ENCODE measurements at places on chromosomes 11 and 22.

GRCh38 chr22:48736593-48737460, 1090.8 kb downstream of the BRD1 start:
- DNase-seq, result no peak

GRCh38 chr11:123122341-123122740, 60.4 kb upstream of the HSPA8 start:
- DNase-seq, result no peak

DNA sequence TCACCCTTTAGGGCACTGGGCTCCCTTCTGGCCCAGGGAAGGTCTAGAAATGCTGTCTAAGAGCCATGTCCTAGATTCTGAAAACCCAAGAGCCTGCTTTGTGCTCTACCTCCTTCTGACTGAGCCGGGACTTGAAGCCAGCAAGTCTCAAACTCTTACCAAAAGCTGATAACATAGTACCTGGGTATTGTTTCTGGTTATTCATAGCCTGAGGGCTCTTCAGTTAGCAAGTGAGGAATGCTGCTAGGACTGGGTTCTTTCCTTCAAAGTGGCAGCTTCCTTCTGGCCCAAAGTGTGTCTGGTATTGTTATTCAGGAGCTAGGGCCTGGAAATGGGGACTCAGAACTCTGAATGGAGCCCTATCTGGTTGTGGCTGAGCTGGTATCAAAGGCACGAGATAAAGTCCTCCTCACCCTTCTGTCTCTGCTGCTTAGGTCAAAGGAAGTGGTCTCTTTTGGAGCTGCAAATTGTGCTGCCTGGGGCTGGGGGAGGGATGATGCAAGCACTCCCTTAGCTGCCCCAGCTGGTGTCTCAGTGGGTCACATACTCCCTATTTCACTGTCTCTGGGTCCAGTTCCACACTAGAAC, 696.0 kb upstream of the CCDC179 start:
- DNase-seq, result no peak

- no peak for DNase-seq
Observed at GRCh38 chr11:75341612-75342011, 9.8 kb downstream of the ARRB1 start.

- DNase-seq, result no peak
Observed at GRCh38 chr11:97615546-97615945, 1225.7 kb downstream of the JRKL start.

DNA sequence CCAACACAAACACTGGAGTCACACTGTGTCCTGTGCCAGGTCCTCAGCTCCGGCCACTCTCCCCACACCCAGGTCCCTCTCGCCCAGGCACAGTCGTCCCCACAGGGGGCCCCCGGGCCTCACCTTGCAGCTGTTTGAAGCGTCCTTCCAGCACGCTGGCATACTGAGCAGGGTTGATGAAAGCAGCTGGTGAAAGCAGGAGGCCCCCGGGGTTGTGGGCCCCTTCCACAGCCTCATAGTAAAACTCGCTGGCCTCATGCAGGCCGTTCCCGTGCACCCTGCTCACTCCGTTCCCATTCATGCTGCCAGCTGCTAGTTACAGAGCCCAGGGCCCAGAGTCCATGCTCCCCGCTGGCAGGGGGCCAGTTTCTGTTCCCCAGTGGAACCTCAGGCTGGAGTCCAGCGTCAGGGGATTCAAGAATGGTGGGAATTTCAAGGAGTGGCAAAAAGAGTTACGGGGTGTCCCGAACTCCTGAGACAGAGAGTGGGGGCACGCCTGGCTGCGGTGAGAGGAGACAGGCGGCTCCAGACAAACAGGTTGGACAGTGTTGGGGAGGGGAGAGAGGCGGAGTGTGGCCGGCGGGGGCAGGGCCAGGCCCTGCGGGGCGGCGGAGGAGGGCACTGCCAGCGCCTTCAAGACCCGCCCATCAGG, 10.6 kb downstream of the SPTBN2 start:
- DNase-seq, result no peak

DNA sequence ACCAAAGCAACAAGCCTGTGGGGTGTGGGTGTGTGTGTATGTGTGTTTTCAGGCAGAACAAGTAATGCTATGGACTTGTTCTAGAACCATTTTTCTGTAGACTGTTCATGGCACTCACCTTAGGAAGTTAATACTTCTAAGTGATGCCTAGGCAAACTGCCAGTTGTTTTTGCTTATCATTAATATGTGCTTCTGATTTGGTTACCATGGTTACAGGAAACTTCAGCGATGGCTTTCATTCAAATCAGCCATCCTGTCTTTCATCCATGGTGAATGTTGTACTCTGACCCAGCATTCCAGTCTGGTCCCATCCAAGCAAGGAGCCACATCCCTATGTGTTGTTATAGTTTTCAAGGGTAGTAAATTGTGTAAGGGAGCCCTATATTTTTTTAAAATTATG, 49.8 kb upstream of the ARHGAP20 start:
- no peak for DNase-seq

- DNase-seq, result no peak
Observed at GRCh38 chr22:36767035-36767775, 8.7 kb downstream of the IFT27 start.

GRCh38 chr11:123203934-123204333, 8.9 kb upstream of the CLMP start:
- no peak for DNase-seq

DNA sequence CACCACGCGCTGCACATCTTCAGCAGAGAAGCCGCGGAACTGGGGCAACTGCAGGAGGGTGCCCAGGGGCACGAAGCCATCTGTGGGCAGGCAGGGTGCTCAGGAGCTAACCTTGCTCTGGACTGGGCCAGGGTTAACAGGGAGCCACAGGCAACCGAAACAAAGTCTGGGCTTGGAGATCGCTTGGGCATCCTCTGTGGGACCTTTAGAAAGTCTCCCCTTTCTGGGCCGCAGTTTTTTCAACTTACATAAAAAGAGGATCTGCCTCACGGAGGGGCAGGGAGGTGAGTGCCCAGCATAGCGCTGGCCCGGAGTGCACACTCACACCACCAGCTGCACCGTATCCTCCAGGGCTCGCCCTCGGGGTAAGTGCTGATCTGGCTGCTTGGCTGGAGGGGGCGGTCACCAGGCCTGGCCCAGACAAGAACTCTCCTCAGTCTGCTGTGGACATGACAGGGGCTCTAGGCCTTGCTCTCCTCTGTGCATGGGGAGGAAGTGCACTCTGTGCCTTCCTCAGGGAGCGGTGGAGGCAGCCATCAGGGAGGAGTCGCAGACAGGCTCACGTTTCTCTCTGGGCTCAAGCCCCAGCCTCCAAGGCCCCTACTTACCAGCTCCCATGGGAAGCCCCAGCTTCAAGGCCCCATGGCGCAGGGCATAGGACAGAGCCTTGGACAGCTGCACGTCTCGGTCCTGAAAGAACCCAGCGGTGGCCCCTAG, 937 bp downstream of the TRPT1 start:
- no peak for DNase-seq

DNA sequence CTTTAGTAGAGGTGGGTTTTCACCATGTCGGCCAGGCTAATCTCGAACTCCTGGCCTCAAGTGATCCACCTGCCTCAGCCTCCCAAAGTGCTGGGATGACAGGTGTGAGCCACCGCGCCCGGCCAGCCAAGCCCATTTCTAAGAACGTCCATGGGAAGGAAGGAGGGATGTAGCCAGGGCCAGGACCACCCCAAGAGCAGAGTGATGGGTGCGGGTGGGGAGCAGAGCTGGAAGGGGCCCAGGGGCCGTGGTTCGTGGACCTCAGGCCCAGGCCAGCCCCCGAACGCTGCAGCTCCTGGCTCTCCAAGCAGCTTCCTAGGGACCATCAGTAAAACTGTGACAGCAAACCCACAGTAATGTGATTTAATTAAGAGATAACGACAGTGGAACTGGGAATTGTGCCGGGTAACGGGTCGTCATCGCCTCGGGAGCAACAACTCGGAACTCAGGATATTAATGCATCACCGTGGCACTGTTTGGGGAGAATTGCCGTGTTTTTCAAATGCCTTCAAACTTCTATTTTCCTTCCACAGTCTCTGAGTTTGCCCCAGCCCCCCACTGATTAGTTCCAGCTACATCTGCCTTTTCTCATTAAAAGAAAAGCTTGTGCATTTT, 74.3 kb downstream of the BRD1 start:
- DNase-seq, result no peak

- DNase-seq, result no peak
Observed at GRCh38 chr11:43381802-43382201, 23.1 kb downstream of the TTC17 start.

DNA sequence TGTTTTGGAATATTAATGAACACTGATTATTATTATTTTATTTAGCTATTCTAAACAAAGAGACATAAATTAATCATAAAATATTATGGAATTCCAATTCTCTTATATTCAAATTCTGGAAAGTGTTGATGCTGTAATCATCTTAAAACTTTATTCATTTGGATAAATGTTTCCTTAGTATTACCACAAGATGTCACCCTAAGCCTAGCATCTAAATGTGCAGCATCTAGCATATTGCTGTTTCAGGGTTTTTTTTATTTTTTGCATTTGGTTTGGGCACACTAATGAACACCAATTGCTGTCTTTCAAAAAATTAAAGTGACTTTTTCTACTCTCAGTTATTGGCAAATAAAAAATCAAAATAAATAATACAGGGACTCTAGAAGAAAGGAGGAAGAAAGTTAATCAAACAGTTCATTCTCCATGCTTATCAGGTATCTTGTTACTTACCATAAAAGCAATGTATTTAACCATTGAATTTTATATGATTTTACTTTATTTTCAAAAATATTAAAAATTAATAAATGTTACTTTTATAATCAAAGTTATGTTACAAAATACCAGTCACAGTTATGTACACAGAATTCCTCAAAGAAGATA, 31.8 kb downstream of the DLG2 start:
- DNase-seq, result no peak

DNA sequence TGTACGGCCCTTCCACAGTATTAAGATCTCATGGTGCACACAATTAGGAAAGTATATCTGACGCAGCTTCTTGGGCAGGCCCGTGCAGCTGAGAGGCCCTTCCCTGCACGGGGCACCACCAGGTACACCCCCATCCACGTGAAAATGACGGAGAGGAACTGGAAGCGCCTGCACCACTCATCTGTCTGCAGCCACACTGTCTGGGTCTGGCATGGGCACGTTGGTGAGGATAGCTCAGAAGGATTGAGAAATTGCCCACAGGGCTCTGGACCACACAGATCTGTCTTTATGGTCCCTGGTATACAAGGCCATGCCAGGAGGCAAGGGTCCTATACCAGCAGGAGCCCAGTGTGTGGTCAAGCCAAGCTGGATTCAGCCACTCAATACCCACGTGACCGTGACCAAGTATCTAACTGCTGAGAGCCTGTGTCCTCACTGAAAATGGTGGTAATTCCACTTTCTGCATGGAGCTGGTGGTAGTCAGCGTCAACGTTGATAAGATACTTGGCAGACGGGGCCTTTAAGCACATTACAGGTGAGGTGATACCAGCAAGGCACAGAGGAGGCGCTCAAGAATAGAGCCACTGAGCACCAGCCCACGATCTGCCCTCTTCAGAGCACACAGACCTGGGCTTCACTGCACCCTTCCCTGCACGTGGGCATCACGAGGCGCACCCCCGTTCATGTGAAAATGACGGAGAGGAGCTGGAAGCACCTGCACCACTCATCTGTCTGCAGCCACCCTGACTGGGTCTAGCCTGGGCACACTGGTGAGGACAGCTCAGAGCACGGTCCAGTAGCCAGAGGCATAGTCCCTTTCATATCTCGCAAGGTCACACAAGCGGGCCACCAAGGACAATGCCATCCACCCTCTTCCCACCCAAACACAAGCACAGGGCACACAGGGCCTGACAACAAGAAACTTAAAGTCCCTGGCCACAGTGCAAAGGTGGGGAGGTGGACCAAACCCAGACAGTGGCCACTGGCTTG, 28.4 kb downstream of the SHANK2 start:
- DNase-seq, result no peak

- no peak for DNase-seq
Observed at GRCh38 chr11:12459865-12460444, 82.6 kb downstream of the PARVA start.

GRCh38 chr22:20793748-20794649, 20.1 kb downstream of the SERPIND1 start:
- DNase-seq, result no peak

- DNase-seq, result no peak
Observed at GRCh38 chr11:123474994-123475393, 44.9 kb downstream of the GRAMD1B start.

DNA sequence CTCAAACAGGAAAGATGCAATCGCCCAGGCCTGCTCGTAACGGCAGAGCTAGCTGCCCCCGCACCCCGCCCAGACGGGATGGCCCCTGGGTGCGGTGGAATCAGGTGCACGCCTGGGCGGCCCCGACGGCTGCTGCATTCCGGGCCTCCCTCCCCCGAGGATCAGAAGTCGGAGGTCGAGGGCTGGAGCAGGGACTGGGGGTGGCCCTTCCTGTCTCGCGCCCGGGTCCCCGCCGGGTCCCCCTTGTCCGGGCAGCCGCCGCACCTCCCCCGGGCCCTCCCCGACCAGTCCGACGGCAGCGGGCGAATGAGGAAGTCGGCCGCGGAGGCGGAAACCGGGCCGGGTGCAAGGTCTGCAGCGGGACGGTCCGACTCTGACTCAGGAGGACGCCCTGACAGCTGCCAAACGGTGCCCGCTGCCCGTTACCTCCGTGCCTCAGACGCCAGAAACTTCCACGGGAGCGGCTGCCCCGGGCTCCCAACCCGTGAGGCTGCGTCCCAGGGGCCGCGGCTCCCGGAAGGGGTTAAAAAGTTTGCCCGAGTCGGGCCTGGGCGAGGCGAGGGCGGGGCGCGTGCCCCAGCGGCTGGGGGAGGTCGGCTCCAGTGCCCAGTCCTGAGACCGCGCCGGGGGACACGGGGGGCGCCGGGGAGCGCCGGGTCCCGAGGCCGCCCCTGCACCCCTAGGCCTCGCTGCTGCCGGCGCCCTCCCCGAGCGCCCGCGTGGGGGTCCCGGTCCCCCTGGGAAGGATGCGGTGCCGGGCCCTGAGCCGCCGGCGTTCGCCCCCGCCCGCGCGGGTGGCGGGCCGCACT, 663 bp downstream of the MYH9 start:
- DNase-seq, result no peak

DNA sequence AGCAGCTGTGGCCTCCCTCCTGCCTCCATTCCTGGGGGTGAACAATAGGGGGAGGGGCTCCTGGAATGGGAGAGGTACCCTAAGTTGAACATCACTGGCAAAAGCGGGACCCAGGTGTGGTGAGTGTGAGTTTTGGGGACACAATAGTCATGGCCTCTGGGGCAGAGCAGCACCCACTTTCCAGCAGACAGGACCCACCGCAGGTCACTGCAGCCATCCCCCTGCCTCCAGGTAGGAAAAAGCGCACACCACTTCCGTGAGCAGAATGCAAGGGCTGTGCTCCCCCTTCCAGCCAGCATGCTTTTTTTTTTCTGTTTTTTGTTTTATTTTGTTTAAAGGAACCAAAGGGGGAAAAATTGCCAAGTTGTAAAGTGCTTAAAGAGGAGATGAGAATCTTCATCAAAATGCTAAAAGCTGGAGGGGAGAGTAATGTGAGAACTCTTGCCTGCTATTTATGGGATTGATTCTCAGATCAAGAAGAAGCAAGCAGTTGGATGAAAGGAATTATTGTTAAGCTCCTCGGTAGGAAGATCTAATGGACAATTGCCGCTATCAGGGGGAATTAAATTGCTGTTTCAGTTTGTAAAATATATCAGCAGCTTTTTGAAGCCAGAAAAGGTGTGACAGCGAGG, 152.9 kb downstream of the FEZ1 start:
- DNase-seq, result no peak

GRCh38 chr11:57668434-57668782, 494 bp downstream of the ZDHHC5 start:
- DNase-seq, result no peak
